Activated CD4-positive, alpha-beta T cell treated with anti-CD3 and anti-CD28 coated beads, Interleukin-10, Interleukin-2, amounts not matched to agents 100 ng/mL and 50 ng/mL, durations not matched to agents 16 hours and 8 hours (primary cell): ENCODE measurements at places on chromosomes 2 and 18.

GRCh38 chr2:158967114-158967730 lies 1.2 kb upstream of the TANC1 start:
- no peak for DNase-seq

DNA sequence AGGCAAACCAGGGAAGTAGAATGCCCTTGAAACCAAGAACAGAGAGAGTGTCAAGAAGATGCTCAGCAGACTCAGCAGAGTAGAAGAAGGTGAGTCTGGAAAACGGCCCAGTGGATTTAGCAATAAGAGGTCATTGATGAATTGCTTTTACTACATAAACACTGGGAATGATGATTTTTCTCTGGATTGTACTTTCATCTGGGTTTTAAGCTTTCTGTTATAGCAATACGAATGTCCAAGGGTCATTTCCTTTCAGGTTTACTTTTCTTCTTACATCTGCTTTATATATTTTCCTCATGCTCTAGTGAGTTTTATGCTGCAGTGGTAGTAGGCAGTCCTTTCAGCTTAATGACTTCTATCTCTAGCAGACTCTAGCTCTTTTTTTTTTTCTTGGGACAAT lies 16.9 kb downstream of the EML6 start:
- DNase-seq = no peak

GRCh38 chr2:211981451-211981850 lies 557.2 kb downstream of the ERBB4 start:
- DNase-seq = no peak

DNA sequence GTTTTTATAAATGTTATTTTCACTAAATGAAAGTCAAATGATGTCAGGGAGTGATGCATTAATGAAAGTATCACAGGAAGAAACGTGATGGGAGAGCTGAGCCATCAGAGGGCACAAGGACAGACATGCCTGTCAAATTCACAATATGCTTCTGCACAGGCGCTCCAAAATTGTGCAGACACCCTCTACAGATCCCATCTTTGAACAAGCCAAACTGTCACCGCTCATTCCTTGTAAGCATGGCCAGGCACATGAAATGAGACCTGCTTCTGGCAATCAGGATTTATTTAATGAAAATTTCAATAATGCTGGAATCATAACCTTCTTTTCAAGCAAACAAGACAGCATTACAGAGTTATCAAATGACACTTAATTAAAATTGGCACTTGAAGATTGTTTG lies 20.4 kb upstream of the FSHR start:
- no peak for DNase-seq

GRCh38 chr2:96769814-96770213 lies 9.1 kb downstream of the CNNM4 start:
- DNase-seq = no peak

GRCh38 chr18:39846265-39846664 lies 2108.8 kb upstream of the PIK3C3 start:
- DNase-seq = no peak

- DNase-seq = no peak
Observed at GRCh38 chr2:109344270-109344805, 215.3 kb downstream of the SH3RF3 start.

DNA sequence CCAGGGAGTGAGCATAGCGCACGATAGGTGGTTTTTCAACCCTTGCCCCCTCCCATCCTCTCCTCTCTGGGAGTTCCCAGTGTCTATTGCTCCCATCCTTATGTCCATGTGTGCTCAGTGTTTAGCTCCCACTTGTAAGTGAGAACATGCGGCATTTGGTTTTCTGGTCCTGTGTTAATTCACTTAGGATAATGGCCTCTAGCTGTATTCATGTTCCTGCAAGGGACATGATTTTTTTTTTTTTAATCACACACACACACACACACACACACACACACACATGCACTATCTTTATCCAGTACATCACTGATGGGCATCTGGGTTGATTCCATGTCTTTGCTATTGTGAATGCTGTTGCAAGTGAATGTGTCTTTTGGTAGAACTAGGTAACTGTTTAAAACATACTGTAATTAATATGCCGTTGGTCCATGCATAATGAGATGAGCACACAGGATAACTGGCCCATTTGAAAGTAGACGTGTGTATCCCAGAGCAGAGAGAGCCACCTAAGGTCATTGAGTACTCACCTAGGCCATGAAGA lies 43.2 kb upstream of the SIX2 start:
- DNase-seq = no peak

DNA sequence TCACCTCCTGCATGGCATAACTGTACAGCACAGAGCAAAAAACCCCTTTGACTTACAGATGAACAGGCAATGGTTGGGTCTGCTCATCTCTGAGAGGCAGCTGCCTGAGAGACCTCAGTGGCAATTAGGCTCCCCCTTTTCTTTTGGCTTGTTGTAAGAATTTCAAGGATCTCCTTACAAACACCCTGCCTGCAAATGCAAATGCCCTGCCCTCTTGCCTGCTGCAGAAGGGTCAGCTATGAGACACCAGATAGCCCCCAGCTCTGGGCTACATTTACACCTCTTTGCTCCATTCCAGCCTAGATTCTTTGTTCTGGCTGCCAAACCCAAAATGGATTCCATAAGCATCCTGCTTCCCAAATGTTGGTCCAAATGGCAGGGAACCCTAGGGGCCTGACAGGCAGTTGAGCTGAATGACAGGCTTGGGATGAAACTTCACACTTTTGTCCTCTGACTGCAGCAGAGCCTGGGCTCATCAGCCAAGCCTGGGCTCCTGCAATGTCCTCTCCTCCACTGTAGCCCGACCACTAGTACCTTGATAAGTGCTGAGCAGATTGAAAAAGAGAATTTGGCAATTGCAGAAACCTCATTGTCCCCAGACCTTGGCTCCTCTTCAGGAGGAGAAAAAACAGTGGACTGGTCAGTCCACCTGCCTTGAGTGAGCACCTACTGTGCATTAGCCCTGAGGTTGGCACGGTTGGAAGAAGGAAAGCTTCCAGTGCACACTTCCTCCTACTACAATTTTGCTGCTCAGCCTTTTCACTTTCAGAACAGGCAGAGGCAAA lies 678.3 kb downstream of the BCL11A start:
- DNase-seq = no peak

DNA sequence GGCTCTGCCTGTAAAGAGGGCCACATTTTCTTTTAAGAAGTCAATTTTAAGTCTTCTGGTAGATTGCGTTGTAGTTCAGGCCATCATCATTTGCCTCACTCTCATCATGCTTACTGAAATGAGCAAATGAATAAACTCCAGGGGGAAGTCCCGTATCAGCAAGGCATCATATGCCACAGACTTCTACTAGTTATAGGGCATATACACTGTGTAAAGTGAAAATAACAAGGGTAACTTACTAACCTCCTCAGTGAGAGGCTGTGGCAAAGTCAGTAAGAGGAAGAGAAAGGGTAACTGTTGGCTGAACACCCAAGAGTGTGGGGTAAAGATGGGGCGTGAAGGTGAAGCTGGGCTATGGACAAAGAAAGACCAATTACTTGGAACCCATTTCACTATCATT lies 456.2 kb downstream of the SPAG16 start:
- DNase-seq = no peak

- DNase-seq = no peak
Observed at GRCh38 chr18:25678221-25678620, 326.3 kb upstream of the ZNF521 start.

DNA sequence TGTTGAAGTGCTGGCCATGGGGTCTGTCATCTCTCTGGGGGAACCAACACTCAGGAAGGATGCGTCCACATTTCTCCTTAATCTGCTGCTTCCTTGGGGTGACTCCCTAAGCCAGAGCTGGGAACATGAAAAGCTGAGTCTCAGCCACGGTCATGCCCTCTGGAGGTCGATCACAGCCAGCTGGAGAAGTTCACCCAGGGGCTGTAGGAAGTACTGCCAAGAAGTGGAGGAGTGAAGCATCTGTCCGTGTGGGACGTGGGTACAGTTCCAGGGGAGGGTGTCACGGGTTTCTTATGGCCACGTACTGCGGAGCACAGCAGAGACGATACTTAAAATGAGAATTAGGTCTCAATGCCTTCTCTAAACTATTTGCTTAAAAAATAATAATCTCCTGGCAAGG lies 42.4 kb upstream of the IGFBP2 start:
- DNase-seq = no peak

- DNase-seq = no peak
Observed at GRCh38 chr2:41434991-41435390, 612.8 kb upstream of the PKDCC start.
